Neural cell (in vitro differentiated cells): ENCODE measurements at places on chromosomes 6 and 20. TPM values are rescaled to one million over a fixed set of nuclear protein-coding genes. Genes with fewer than 3 reads are reported as not detected.

The GNAS-AS1 gene
- polyA plus RNA-seq = 0.64 TPM in 1 of 2 replicates, not detected in the other

The CFAP61 gene
- 0.42 TPM in 1 of 2 replicates, not detected in the other for polyA plus RNA-seq

The PRDM13 gene
- not detected in 2 replicates for polyA plus RNA-seq

The FOXA2 gene
- not detected in 2 replicates for polyA plus RNA-seq

The HLA-DQB1 gene
- polyA plus RNA-seq = not detected in 2 replicates

The PPP1R16B gene
- 1.9 and 2.2 TPM in 2 replicates for polyA plus RNA-seq

The PKIB gene
- 22.8 and 26.2 TPM in 2 replicates for polyA plus RNA-seq
